ENCODE measurements at places on chromosomes 12 and 14.

- DNase-seq: no peak
Measured at GRCh38 chr12:49825360-49825970, 2.7 kb downstream of the NCKAP5L start.

- no peak for DNase-seq
Measured at GRCh38 chr12:47729233-47729632, 3.9 kb upstream of the ENDOU start.

- peak; percentile 30 for DNase-seq
Measured at GRCh38 chr14:99129211-99129696, 142.7 kb downstream of the BCL11B start.

DNA sequence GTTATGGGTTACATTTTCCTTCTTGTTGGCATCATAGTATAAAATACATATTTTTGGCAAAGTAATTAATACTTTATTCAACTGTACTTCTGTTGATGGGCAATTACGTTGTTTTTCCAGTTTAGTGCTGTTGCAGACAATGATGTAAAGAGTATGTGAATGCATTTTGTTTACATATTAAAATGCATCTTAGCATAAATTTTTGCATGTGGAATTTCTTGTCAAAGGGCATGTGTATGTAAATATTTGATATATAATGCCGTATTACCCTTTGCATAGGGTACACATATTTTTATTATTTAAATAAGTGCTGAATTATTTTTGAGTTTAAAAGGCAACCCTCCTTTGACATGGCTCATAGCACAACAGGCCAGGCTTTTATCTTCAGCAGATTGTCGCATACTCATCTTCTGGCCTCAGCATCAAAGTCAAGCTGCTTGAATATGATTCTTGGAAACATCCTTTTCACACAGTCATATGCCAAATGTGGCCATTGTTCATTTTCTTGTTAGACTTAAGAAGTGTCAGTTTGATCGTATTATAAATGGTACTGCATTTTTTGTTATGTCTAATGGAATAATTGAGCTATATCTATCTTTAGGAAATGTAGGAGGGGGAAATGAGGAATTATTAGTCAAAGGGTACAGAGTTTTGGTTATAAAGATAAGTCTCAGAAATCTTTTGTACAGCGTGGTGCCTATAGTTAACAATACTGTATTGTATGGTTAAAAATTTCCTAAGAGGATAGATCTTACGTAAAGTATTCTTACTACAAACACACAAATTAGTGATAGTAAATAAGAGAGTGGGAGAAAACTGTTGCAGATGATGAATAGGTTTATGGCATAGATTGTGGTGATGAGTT lies 138.5 kb downstream of the FUT8 start:
- no peak for DNase-seq

- no peak for DNase-seq
Measured at GRCh38 chr14:89841851-89842250, 112.7 kb downstream of the EFCAB11 start.

DNA sequence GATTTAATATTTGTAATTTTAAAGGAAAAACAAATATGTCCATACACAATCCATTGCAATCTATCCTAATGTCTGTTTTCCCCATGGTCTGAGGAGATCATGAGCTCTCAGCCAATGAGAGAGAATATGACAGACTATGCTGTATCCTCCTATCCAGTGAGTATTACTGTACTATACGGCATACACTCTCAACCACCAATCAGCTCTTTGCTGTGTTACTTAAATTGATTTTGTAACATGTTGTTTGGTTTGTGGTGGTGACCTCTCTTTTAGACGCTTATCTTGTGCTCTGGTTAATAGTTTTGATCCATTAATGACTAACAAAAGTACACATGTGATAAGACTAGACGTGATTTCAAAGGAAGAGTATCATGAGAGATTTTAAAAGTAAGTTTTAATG lies 231.5 kb upstream of the FOXN3 start:
- DNase-seq: no peak

DNA sequence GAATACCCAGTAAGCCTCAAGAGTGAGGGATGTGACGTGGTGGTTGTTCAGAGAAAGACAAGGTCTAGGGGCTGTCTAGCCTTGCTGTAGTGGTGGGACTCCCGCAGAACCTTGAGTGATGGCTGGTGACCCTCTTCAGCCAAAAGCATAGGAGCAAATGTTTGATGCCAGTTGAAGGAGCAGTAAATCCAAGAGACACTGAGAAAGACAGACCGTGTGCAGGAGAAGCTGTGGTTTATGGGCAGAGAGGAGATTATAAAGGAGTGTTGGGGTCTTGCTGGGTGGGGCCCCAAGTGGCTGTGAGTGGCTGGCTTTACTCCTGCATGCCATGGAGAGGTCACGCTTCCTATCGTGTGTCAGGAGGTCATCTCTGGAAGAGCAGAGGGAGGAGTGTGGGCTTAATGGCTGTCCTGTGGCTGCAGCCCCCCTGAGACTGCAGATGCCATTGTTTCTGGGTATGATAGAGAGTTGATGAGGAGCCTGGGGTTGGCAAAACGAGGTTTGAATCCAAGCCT lies 152.0 kb upstream of the CCND2 start:
- no peak for DNase-seq

- DNase-seq: no peak
Measured at GRCh38 chr12:113341535-113341934, 6.6 kb upstream of the SLC8B1 start.

DNA sequence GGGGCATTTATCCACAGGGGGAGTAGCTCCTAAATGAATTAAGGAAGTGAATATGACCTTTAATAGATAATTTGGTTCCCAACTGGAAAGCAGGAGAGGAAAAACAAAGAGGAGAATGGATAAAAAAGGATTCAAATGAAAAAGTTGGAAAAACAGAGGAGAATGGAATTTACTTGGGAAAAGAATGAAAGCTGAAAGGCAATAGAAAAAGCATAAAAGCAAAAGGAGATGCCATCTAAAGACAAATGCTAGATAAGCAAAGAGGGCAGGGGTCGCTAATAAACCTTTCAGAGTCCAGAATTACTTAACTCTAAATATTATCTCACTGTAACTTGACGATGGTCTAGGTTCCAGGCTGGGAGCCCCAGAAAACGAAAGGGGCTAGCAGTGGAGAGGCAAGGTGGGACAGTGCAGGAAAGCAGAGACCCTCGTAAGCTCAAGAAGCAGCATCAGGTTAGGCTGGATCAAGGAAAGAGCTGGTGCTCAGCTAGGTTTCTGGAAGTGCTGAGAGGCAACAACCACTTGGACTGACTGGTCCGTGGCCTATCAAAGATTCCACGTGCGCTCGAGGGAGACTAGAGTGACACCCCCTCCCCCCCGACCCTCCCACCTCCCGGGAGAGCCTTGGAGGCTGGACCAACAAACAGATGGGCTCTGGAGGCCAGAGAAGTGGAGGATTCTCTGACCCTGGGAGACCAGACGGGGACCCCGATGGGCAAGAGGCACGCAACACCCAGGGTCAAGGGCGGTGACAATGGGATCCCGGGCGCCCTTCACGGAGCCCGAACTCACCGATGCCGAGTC lies 1.2 kb downstream of the SLC2A13 start:
- no peak for DNase-seq

DNA sequence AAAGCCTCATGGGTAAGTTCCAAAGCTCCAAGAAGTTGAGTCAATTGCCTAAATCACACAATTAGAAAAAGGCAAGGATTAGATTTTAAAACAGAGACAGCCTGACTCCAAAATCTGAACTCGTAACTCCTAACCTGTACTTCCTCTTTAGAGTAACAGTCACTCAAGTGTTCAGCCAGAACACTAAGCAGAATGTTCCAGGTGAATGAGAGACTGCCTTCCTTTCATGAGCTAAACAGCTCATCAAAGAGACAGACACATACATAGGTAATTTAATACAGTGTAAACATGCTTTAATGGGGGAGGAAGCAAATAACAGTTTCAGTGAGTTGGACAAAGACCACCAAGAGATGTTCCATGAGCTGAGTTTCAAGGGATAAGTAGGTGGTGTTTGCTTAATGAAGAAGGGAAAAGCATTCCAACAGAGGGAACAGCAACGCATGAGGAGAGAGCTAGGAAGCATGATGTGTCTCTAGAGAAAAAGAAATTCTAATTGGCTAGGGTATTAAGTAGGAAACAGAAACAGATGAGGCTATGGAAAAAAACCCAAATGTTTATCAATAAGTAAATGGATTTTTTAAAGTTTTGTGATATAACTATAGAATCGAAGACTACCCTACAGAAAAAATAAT lies 403.9 kb downstream of the MED13L start:
- no peak for DNase-seq
